Cortex of kidney (tissue), 1 donor: ENCODE measurements at places on chromosomes 4 and X.

- DNase-seq = no peak
Observed at GRCh38 chrX:13646154-13646549, 6.8 kb upstream of the TCEANC start.

- DNase-seq = no peak
Observed at GRCh38 chr4:87309625-87310024, 13.1 kb downstream of the HSD17B13 start.

- DNase-seq = no peak
Observed at GRCh38 chrX:19776753-19777152, 110.6 kb downstream of the SH3KBP1 start.

GRCh38 chr4:32909736-32910135, 2189.6 kb downstream of the PCDH7 start:
- no peak for DNase-seq

DNA sequence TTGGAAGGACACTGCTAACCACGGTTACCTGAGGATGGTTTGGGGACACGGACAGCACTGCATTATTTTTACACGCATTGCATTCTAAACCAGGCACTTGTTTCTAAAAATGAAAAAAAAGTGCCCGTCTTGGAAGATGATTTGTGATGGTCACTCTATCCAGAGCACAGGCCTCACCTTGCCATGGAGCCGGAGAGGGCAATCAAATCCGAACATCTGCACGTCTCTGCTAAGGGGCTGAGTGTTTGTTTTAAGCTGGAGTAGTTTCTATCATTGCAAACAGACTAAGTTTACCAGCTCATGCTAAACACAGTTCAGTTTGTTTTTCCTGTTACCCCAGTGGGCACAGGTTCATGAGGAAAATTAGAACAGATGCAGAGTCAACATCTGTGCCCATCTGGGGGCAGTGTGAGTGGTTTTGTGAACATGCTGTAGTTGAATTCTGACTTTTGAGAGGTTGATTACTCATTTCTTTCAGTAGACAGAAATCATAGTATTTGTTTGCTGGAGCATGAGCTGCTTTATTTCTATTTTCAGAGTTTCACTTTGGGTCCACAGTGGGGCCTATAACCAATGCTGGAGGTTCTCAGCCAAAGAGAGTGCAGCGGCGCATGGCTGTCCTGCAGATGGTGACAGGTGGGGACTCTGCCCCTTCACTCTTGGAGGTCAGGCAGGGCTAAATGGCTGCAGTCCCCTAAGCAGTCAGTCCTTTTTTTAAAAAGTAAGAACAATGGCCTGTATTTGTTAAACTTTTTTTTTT, 65.4 kb upstream of the ENPP6 start:
- no peak for DNase-seq

DNA sequence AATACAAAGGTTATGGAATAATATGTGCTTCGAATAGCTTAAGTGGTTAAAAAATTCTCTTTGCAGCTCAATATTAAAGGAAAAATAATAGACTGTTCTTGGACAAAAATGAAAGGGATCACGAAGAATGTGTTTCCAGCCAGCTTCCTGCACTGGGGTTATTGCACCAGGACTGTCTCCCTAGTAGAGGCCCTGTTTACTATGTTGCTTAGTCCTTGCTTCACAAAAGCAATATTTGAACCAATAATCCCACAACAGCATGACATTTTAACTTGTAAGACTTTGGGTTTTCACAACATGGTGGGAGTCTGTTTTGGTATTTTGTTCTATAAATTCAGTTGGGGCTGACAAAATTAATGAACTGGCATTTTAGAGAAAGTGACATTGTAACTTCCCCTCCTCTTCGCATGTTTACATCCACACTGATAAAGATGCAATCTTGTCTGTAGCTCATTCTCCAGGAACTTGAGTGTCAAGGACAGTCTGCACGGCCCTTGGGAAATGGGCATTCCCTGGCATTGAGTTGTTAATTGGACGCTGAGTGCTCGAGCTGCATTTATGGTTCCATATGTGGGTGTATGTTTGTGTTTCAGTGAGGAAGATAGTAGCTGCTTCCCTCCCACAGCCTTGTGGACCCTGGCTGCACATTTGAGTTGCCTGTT, 39.0 kb downstream of the SHROOM2 start:
- DNase-seq = no peak

DNA sequence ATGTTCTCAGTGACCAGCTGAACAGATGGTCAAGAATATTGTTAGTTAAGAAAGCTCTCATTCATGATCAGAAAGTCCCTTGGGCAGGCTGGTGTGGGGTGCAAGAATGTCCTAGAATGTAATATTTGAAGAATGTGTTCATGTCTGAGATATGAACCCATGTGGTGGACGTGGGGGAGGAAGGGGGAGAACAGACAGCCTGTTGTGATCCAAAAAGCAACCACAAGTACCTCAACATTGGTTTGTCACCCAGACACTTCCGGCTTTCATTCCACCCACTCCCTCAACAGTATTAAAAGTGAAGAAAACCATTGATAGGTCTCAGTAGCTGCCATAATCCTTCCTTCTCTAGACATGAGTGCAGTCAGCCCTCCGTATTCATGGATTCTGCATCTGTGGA, 82.2 kb downstream of the MAML3 start:
- DNase-seq = no peak

DNA sequence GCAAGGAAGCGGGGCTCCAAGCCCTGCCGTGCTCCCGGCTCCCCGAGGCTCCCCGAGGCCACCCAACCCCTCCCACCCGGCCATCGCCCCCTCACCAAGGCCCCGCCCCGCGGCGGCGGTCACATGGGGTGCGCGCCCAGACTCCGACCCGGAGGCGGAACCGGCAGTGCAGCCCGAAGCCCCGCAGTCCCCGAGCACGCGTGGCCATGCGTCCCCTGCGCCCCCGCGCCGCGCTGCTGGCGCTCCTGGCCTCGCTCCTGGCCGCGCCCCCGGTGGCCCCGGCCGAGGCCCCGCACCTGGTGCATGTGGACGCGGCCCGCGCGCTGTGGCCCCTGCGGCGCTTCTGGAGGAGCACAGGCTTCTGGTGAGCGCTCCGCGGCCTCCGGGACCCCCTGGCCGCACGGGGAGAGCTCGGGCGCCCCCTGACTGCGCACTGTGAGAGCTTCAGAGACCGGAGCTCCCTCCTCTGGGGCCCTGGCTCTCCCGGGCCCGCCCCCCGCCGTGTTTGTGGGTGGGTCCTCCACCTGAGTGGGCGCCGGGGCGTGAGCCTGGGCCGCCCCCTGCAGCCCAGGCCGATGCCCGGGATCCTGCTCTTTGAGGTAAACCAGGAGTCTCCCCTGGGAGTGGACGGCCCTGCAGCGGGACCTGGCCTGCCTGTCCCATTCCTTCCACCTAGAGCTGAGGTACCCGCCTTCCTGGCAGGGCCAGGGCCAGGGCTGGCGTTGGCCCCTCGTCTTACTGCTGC, at the start of gene IDUA:
IDUA (plus strand) TSS at position 166 of the 745 bp plus-strand sequence; CDS start at position 207, 41 bp downstream.
- no peak for DNase-seq

DNA sequence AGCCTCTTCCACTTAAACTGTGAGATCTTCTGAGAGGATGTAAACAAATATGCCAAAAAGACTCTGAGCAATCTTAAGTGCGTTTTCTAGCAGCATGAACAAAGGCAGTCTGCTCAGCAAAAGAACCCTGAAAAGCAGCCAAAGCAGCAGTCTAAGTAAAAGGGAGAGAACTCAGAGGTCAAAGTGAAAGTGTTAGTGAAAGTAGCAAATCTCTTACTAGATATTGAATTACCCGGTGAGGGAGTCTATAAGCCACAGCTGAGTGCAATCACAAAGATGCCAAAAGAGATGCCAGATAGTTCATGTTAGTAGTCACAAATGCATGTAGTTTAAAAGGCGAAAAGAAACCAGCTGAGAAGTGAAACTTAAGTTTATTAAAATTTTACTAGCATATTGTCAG, 7.9 kb upstream of the GNRHR start:
- DNase-seq = no peak

DNA sequence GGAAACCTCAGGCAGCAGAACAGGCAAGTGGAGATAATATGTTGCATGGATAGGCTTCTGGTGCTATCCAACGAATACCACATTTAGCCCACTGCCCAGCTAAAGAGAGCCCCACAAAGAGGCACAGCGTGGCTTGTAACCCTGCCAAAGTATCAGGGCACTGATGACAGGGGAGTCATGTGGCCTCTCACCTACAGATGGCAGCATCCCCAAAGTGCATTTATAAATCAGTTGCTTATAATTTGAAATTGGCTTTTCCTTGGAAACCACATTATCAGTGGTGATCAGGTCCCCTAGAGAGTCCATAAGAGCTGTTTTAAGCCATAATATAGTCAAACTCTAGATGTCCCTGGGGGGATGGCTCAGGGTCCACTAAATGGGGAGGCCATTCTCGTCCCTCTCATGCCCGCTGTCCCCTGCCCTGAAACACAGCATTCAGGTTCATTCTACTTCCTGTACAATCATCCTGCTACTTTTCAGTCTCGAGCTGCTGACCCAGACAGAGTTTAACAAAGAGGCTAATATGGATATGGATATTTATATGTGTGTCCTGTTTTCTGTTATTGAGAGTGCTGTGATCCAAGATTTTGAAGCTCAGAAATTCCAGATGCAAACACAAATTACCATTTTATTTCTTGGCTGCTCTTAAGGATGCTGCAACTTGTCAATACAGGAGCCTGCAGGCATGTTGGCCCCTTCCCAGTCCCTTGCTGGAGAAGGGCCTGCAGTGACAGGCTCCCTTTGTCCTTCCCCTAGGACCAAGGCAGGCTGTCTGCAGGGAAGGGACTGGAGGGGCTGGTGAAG, 28.5 kb downstream of the SRPX start:
- no peak for DNase-seq

DNA sequence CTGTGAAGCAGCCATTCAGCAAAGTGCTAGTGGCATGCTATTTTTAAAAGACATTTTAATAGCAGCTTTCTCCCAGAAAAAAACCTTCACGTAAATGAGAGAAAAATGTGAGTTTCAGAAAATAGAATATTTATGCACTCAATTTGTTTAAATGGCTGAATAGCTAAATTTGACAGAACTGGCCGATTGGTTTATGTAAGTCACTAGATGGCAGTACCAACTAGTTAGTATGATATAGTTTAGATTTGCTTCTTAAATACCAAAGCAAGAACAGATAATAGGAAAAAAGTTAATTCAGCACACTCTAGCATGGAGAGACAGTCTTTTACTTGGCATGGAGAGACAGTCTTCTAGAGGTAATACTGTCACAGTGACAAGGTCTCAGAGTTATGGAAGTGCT, 250.1 kb downstream of the SNCA start:
- DNase-seq = no peak

GRCh38 chrX:138704596-138704995, 6.9 kb downstream of the FGF13 start:
- DNase-seq = no peak

DNA sequence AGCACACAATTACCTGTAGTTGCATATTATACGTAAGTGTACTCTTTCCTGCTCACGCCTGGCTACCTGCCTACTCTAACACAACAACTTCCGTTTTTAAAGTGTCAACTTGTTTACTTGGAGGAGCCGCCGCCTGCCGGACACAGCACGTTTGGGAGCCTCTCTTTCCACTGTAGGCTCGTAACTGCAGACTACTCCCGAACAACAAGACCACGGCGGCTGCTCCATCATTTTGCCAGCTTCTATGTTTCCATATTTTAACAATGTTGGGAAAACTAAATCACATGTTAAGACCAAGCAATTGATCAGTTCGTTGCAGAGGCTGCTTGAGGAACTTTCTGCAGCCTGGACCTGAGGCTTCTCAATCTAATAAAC, 841 bp downstream of the MTNR1A start:
- no peak for DNase-seq

- DNase-seq = no peak
Observed at GRCh38 chrX:37820646-37821045, 26.7 kb downstream of the DYNLT3 start.

- DNase-seq = no peak
Observed at GRCh38 chr4:154529728-154530519, 20.3 kb downstream of the PLRG1 start.

GRCh38 chr4:186190581-186191199, 677 bp upstream of the CYP4V2 start:
- no peak for DNase-seq

DNA sequence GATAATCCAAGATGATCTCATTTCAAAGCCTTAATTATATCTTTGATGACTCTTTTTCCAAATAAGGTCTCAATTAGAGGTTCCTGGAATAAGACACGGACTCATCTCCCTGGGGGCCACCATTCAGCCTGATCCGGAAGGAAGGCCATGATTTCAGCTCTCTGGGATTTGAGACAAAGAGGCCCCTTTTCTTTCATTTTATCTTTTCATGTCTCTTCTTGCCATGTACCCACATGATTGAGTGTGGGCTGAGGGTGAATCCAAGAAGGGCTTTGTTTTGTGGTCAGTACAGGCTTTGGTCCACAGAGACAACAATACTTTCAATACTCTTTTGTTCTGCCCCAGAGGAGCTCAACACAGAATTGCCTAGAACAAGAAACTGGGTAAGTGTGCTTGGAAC, 261.2 kb downstream of the TRIML1 start:
- DNase-seq = no peak

GRCh38 chr4:122243785-122244184, 91.7 kb downstream of the BLTP1 start:
- no peak for DNase-seq

- DNase-seq = no peak
Observed at GRCh38 chrX:50099331-50099730, 101.5 kb downstream of the AKAP4 start.

GRCh38 chrX:2596555-2597255, 94.4 kb upstream of the CD99 start:
- DNase-seq = no peak
